ENCODE measurements at places on chromosomes 2 and 18.
A peak's percentile ranks its signal among the peaks of the same experiment; 100 is the strongest.

DNA sequence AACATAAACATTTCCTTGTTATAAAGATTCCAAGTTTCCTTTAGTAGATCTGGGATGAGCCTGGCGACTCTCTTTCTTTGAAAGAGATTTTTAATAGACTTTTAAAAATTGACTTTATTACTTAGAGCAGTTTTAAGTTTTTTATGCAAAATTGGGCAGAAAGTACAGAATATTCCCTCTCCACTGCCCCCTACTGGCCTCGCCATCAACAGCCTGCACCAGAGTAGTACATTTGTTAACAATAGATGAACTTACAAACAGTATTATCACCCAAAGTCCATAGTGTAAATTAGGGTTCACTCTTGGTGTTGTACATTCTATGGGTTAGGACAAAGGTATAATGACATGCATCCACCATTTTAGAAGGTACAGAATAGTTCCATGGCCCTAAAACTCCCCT lies 3.9 kb downstream of the MAP3K19 start:
- peak; percentile 8 for DNase-seq

DNA sequence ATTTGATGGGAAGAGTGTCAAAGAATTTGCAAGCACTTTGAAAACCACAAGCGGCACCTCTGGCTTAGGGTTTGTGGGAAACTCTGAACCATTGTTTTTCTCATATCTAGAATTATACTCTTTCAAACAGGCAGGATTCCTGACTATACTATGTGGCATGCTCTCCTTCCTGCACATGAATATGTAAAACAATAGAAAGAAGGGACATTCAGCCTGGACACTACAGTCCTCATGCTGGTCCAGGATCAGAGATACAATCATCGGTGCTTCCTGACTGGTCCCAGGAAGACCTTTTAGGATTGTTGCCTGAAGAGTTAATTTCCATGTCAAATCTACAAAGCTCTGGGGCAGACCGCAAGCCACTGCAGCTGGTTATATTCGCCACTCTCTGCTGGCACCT lies 55.7 kb upstream of the RASGRP3 start:
- no peak for DNase-seq

- DNase-seq: no peak
Observed at GRCh38 chr2:9211496-9211895, 4.9 kb downstream of the ASAP2 start.

DNA sequence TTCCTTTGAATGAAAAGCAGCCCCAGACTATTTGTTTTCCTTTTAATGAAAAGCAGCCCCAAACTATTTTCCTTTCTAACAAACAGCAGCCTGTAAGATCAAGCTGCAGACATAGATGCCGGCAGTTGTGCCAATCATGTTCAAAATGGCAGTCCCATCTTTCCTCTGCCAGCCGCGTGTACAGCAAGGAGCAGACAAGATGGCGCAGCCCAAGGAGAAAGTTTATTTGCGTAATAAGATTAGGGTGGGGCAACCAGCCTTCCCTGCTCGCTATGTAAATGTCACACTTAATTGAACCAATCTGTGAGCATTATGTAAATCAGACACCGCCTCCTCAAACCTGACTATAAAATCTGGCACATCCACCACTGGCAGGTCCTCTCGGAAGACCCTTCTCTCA lies 226.0 kb downstream of the TGIF1 start:
- no peak for DNase-seq

GRCh38 chr2:64848363-64848762 lies 140.8 kb upstream of the SLC1A4 start:
- DNase-seq: no peak

- DNase-seq: no peak
Observed at GRCh38 chr2:235030126-235030525, 78.3 kb downstream of the SH3BP4 start.

DNA sequence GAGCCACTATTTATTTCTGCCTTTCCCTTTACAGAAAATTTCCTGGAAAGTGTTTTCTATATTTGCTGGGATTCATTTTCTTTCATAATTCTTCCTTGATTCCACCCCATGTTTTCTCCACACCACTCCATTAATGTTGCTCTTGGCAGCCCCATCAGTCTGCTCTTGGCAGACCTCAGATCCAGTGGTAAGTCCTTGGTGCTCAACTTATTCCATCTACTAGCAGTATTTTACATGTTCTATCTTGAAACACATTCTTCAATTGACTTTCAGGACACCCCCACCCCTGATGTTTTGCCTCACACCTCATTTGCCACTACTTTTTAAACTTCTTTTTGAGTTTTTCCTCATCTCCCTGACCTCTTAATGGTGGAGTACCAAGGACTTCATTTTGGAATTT lies 65.0 kb downstream of the HNMT start:
- no peak for DNase-seq

GRCh38 chr18:22977847-22978701 lies 44.9 kb downstream of the RBBP8 start:
- peak; percentile 81 for DNase-seq

DNA sequence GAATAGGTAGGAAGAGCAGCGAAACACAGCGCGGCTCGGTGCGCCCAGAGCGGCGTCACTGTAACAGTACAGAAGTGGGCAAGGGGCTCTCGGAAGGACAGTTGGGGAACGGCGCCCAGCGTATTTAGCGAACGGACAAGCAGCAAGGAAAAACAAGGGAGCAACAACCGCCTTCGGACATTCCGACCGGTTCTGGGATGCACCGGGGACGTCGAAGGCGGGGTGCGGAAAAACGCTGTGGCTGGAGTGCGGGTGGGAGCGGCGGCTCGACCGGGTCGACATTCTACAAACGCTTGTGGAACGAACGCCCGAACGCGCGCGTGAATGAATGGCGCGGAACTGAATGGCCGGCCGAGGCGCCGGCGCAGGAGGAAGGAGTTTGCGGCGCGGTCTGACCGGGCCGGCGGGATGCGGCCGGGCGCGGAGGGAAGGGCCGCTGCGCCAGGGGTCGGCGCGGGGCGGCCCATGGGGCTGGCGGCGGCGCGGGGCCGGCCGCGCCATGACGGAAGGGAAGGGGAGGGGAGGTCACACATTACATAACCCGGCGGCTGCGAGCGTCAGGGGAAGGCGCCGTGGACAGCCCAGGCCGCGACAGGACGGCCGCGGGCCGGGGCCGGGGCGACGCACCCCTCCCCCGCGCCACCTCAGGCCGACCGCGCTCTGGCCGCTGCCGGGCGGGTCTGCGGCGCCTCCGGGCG lies 605 bp downstream of the REV1 start:
- peak; percentile 60 for DNase-seq

DNA sequence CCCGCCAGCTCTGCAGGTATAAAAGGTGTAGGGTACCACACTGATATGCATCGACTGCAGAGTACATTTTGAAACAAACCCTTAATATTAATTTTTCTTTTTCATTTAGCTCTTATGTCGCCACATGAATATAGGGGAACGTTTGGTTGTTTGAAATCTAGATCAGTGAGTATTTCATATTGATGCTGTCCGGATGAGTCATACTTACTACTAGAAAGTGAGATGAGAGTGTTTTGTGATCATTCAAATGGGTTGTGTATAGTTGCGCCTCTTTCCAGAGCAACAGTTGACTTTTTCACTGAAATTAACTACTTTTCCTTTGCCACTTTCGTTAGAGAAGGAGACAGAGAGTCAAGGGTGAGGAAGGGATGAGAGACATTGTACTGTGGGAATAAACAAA lies 24.6 kb downstream of the NPAS2 start:
- no peak for DNase-seq

- DNase-seq: no peak
Observed at GRCh38 chr2:70300771-70301343, 1.0 kb downstream of the FAM136A start.

GRCh38 chr2:146415291-146415690 lies 1429.5 kb upstream of the ACVR2A start:
- DNase-seq: no peak

- no peak for DNase-seq
Observed at GRCh38 chr2:126300348-126300747, 355.6 kb upstream of the GYPC start.

DNA sequence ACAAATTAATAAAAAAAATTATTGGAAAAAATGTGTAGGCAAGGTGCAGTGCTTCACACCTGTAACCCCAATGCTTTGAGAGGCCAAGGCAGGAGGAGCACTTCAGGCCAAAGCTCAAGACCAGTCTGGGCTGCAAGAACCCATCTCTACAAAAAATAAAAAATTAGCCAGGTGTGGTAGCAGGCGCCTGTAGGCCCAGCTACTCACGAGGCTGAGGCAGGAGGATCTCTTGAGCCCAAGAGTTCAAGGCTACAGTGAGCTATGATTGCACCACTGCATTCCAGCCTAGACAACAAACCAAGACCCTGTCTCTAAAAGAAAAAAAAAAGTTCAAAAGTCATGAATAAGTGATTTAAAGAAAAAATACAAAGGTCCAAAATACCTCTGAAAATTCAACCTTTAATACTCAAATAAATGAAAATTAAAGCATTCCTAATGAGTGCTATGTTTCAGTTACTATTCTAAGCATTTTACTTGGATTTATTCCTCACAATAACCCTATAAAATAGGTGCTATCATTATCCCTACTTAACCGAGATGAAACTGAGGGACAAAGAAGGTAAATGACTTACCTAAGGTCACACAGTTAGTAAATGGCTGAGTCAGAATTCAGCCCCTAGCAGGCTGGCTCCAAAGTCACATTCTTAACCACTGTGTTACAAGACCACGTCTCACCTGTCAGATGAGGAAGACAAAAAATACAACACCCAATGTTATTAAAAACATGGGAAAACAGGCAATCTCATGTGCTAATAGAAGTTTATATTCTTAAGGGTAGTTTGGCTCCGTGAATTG lies 36.4 kb upstream of the PCBP1 start:
- DNase-seq: no peak

DNA sequence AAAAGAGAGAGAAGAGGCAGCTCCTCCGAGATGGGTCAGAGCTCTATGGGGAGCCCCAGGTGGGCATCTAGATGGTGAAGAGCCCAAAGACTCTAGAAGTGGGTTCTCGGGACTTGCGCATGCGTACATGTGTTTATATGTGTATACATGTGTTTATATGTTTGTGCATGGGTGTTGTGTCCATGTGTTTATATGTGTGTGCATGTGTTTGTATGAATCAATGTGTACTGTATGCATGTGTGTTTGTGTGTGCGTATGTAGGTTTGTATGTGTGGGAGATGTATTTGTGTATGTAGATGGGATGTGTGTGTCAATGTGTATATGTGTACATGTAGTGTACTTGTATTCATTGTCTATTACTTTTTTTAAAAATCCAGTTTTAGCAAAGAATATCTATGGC lies 25.6 kb downstream of the DNPEP start:
- no peak for DNase-seq

- DNase-seq: no peak
Observed at GRCh38 chr2:241865957-241866789, 3.4 kb upstream of the RTP5 start.

- no peak for DNase-seq
Observed at GRCh38 chr2:134393075-134393461, 139.2 kb downstream of the MGAT5 start.

DNA sequence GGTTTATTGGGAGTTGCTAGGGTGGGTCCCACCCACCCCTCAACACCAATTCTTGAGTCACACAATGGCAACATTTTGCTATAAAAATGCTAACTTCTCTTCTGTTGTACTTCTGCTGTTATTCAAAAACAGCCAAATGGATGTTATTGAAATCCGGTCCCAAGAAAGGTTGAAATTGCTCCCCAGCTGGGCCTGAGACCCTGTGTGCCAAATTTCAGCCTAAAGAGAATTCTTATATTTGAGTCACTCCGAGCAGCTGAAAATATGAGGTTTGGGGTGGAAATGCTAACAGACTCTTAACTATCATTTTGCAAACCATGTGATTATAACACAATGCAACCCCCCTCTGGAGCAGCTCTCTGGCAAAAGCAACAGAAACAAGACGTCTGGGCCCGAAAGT lies 27.0 kb upstream of the ACVR1 start:
- DNase-seq: no peak

- DNase-seq: no peak
Observed at GRCh38 chr2:6069381-6069780, 377.2 kb downstream of the SOX11 start.

GRCh38 chr2:31317396-31317795 lies 83.4 kb downstream of the EHD3 start:
- no peak for DNase-seq

DNA sequence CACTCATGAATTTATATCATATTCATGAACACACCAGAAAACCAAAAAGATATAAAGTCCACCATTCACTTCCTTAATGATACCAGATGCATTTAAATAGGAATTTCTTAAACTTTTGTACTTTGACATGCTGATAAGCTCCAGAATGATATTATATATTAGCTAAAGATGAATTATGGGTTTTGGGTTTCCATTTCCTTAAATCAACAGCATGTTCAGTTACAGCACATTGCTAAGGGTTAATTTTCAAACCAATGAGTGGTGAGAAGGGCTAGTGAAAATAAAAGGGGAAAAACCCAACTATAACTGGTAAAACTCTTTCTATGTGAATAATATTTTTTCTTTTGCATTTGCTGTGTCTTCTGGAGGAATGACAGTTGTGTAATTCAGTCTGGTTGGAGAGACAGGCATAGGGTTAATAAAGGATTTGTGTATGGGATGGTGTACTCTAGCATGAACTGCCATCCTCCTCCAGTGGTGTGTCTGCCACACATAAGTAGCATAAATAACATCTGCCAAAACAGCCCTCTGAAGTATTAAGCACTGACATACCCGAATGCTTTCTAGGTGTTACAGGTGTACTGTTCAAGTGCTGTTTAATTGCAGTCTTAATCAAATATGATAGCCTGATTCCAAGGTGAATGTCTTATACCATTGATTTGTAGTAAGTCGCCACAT lies 19.3 kb upstream of the CPS1 start:
- DNase-seq: no peak

DNA sequence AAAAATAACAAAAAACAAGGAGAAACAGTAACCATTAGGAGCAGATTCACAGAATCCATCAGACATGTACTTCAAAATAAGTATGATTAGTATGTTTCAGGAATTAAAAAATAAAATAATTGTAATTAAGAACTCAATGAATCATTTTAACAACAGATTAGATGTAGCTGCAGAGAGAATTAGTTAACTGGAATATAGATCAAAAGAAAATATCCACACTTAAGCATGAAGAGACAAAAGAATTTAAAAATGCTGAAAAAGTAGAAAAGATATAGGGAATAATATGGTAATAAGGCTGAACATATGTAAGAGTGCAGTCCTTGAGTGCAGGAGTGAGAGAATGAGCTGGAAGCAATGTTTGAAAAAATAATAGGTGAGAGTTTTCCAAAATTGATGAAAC lies 24.1 kb upstream of the OR6B3 start:
- DNase-seq: no peak

Data from activated CD4-positive, alpha-beta T cell treated with anti-CD3 and anti-CD28 coated beads, Interleukin-10, Interleukin-2, amounts not matched to agents 100 ng/mL and 50 ng/mL, durations not matched to agents 16 hours and 8 hours (primary cell).